ENCODE measurements at places on chromosomes 13 and 19. TPM values are rescaled to one million over a fixed set of nuclear protein-coding genes. Genes with fewer than 3 reads are reported as not detected.

GRCh38 chr19:4304538-4305256, at the start of gene FSD1:
TSS of gene FSD1 (plus strand) at chr19:4304598. CDS start at chr19:4304747, 149 bp downstream.
- peak within 1 kb of the TSS; percentile 78 for H3K4me3 ChIP-seq
- H3K4me1 ChIP-seq = peaks cover 28% of the 10 kb centered on the region
- H3K27ac ChIP-seq = peak within 1 kb of the TSS; percentile 76
- DNase-seq = peak; percentile 95
- H3K36me3 ChIP-seq = peaks cover 6% of the 10 kb centered on the region
- no peaks in the 10 kb centered on the region for H3K27me3 ChIP-seq

DNA sequence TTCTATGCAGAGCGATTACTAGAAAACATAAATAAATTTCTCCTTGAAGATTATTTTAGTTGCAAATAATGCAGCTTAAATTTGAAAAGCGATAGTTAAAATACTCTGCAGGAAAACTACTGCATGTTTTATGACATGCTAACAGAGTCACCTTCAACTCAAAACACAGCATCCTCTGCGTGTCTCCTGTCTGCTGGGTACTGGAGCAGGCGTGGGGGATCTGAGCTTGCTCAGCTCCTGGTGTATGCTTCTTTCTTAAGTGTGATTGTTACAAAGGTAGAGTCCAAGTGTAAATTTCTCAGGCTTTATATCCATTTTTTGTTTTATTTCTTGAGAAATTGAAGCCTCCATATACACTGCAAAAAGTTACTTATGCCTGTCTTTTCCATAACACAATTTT, 15.3 kb downstream of the SPATA13 start:
- no peak overlapping the region for H3K27ac ChIP-seq
- no peaks in the 10 kb centered on the region for H3K27me3 ChIP-seq
- no peak overlapping the region for H3K4me3 ChIP-seq
- no peak for DNase-seq
- peaks cover 5% of the 10 kb centered on the region for H3K36me3 ChIP-seq

- peaks cover 42% of the 10 kb centered on the region for H3K36me3 ChIP-seq
- H3K4me3 ChIP-seq = peak overlapping the region; percentile 99
- peak; percentile 94 for DNase-seq
Observed at GRCh38 chr19:18280247-18281081, 958 bp downstream of the JUND start.

Gene KLF1
- 1.2 TPM for total RNA-seq

GRCh38 chr19:16373532-16373931, 48.9 kb downstream of the KLF2 start:
- H3K27me3 ChIP-seq = peaks cover 8% of the 10 kb centered on the region
- H3K4me3 ChIP-seq = peak overlapping the region; percentile 31
- H3K4me1 ChIP-seq = peaks cover 69% of the 10 kb centered on the region
- peaks cover 29% of the 10 kb centered on the region for H3K36me3 ChIP-seq

DNA sequence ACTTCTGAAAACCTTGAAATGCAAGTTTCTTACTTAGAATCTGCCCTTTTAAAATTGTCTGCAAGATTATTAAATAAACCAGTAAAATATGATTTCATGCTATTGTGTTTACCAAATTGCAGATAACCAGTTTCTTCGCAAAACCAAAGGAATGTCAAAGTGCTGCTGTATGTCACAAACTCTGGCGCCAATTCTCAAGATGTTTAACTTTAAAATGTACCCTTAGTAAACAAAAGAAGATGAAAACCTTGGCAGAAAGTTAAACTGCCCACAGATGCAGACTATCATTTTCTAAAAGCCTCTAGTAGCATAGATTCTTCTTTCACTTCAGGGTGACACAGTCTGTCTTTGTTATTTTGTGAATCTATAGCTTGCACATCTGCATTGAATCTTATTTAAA, 189.2 kb downstream of the SLITRK6 start:
- H3K27me3 ChIP-seq = no peaks in the 10 kb centered on the region
- H3K4me3 ChIP-seq = no peak overlapping the region
- no peak for DNase-seq
- no peaks in the 10 kb centered on the region for H3K4me1 ChIP-seq
- H3K27ac ChIP-seq = no peak overlapping the region

DNA sequence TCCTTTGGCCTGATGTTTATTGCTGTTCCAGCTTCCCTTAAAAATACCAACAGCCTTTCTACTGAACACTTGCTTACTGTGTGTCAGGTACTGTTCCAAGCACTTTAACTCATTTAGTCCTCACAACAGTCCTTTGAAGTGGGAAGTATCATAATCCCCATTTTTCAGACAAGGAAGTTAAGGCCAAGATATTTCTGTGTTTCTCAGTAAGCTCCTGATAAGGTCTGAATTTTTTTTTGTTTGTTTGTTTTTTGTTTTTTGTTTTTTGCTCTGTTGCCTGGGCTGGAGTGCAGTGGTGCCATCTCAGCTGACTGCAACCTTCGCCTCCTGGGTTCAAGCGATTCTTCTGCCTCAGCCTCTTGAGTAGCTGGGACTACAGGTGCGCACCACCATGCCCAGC, 7.5 kb downstream of the SNRPA start:
- no peaks in the 10 kb centered on the region for H3K27me3 ChIP-seq
- peaks cover 44% of the 10 kb centered on the region for H3K4me1 ChIP-seq
- H3K36me3 ChIP-seq = peaks cover 73% of the 10 kb centered on the region
- DNase-seq = no peak
- H3K27ac ChIP-seq = peak overlapping the region; percentile 38

Gene ZNF763
- 0.51 TPM for total RNA-seq

DNA sequence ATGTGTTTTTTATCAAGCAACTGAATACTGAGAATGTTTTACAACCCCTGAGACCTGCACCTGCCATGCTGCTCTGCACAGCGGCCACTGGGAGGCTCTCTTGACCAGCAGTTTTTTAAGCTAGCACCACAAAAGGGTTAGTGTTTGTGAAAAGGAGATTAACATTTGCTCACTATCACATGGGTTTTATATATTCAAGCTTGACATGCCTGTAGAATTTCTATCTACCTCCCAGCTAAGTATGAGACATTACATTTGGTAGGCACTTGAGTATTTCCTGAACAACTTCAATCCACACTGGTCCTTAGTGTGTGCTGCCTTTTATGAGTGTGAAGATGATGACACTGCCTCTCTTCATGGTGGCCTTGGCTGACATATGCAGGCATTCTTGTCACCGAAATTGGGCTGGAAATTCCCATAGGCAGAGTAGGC, 1238.9 kb downstream of the UQCRFS1 start:
- H3K4me1 ChIP-seq = no peaks in the 10 kb centered on the region
- DNase-seq = peak; percentile 66
- H3K27ac ChIP-seq = no peak overlapping the region
- no peak overlapping the region for H3K4me3 ChIP-seq
- H3K27me3 ChIP-seq = no peaks in the 10 kb centered on the region

Gene BORA
- 18.1 TPM for total RNA-seq

GRCh38 chr19:44728178-44728577, 20.3 kb upstream of the BCL3 start:
- DNase-seq = no peak
- peak overlapping the region; percentile 9 for H3K4me3 ChIP-seq
- peaks cover 2% of the 10 kb centered on the region for H3K27me3 ChIP-seq
- peaks cover 31% of the 10 kb centered on the region for H3K4me1 ChIP-seq
- no peaks in the 10 kb centered on the region for H3K36me3 ChIP-seq

- H3K4me3 ChIP-seq = no peak overlapping the region
- no peaks in the 10 kb centered on the region for H3K27me3 ChIP-seq
- DNase-seq = no peak
- H3K36me3 ChIP-seq = peaks cover 4% of the 10 kb centered on the region
- H3K27ac ChIP-seq = no peak overlapping the region
Observed at GRCh38 chr19:55308281-55308680, 16.9 kb downstream of the TMEM150B start.

DNA sequence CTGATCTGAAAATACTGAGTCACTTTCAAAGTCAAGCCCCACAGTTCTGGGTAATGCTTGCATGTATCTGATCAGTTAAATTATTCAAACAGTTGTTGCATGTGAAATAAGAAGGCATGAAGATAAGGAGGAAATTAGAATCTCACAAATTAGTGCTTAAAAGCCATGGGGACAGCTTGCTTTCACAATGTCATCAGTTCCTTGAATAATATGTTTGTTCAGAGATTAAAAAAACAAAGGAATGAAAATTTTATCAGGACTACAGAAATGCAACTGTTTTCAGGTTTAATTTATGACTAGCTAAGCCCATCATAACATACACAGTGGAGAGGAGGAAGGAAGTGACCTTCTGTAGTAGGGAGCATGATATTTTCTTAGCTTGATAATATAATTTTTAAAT, 150.1 kb downstream of the OXGR1 start:
- no peak overlapping the region for H3K27ac ChIP-seq
- no peak for DNase-seq
- H3K36me3 ChIP-seq = no peaks in the 10 kb centered on the region
- no peaks in the 10 kb centered on the region for H3K4me1 ChIP-seq
- H3K4me3 ChIP-seq = no peak overlapping the region
- H3K27me3 ChIP-seq = no peaks in the 10 kb centered on the region

- H3K27me3 ChIP-seq = peaks cover 7% of the 10 kb centered on the region
- no peak overlapping the region for H3K27ac ChIP-seq
- no peaks in the 10 kb centered on the region for H3K36me3 ChIP-seq
- H3K4me3 ChIP-seq = no peak overlapping the region
- no peaks in the 10 kb centered on the region for H3K4me1 ChIP-seq
Observed at GRCh38 chr13:79112016-79112415, 294.0 kb downstream of the RBM26 start.

DNA sequence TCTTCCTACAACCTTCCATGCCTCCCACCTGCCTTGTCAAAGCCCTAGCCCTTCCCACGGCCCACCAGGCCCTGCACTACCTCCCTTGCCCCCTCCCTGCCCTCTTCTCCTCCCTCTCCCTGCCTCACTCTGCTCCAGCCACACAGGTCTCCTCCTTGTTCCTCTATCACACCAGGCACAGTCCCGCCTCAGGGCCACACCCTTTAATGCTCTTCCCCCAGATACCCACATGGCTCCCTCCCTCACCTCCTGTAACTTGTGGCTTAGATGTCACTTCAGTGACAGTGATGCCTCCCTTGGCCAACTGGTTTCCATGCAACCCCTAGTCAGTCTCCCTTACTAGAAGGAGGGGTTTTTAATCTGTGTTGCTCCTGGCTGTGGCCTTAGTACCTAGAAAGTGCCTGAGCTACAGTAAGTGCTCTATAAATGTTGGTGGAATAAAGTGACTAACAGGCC, 1.3 kb downstream of the SIRT6 start:
- peak; percentile 67 for DNase-seq
- peaks cover 2% of the 10 kb centered on the region for H3K27me3 ChIP-seq
- peaks cover 35% of the 10 kb centered on the region for H3K4me1 ChIP-seq
- peak overlapping the region; percentile 99 for H3K4me3 ChIP-seq

Measured in activated CD4-positive, alpha-beta T cell treated with anti-CD3 and anti-CD28 coated beads, Interleukin-2, amount 10 ng/mL, durations not matched to agents 24 days and 14 days (primary cell).